ENCODE measurements at places on chromosomes 16 and 17.

GRCh38 chr16:88809068-88809675 is 2.6 kb downstream of the APRT start:
- DNase-seq: no peak

DNA sequence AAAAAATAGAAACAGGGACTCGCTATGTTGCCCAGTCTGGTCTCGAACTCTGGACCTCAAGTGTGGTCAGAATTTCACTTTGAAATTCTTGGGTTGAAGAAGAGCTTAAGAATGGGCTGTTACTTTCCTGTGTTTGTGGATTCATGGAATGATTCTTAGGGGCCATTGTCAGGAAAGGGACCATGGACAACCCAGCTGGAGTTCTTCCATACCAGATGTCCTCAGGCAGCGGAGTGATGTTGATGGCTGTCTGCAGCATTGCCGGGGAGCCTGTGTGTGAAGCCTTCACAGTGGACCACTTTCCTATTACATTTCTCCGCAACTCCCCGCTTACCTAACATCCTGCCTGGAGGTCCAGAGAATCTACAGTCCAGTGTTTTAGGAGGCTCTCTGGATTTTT is 145.9 kb downstream of the CLEC16A start:
- DNase-seq: no peak

GRCh38 chr17:74080656-74081582 is 122.6 kb upstream of the RPL38 start:
- no peak for DNase-seq

GRCh38 chr16:1028056-1028455 is 44.5 kb upstream of the SSTR5 start:
- DNase-seq: peak; percentile 23

GRCh38 chr17:2259769-2260536 is 43.6 kb downstream of the SMG6 start:
- peak; percentile 82 for DNase-seq

DNA sequence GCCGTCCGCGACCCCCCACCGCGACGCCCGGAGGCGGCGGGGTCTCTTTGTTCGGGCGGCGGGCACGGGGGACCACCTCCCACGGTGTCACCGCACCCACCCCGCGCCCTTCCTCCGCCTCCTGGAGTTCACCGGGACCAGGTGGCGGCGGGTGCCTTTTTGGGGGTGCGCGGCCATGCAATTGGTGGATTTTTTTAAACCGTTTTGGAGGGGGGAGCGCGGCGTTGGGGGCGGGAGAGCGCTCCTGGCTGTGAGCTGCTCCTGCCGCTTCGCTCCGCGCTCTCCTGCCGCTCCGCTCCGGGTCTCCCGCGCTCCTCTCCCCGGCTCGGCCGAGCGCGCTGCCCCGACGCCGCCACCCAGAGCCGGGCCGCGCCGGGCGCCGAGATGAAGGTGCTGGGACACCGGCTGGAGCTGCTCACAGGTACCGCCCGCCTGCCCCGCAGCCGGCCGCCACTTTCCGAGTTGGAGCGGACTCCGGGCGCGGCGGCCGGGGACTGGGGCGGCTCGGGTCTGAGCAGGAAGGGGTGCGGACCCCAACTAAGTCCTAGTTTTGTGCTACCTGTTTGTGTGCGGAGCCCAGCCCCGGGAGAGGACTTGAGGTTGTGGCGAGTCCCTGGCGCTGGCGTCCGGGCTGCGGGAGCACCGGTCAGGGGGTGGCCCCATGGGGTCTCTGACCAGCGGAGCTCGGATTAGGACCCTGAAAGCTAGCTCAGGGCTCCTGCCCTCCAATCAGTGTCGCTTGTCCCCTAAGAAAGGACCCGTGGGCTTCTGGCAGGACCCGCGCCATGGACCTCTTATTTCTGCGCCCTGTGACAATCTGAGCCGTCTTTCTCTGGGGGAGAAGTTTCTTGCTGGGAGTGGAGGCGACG is 35.7 kb upstream of the NDRG4 start:
- peak; percentile 14 for DNase-seq

DNA sequence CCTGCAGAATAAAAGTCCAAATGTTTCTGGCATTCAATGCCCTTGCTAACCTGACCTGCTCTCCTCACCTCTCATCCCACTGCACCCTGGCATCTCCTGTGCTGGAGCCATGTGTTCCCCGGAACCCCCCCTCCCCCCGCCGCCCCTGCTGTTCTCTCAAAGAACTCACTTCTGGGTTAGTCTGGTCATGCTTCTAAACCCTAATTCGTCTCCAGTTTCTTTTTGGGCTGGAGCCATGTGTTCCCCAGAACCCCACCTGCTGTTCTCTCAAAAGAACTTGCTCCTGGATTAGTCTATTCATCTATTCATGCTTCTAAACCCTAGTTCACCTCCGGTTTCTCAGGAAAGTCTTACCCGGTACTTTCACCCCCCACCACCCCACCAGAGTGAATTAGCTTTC is 808 bp upstream of the ALOX15 start:
- no peak for DNase-seq

- DNase-seq: no peak
These were observed 4.1 kb downstream of the CX3CL1 start for GRCh38 chr16:57376313-57376818.

GRCh38 chr16:83248735-83249463 is 558.9 kb upstream of the HSBP1 start:
- DNase-seq: no peak

DNA sequence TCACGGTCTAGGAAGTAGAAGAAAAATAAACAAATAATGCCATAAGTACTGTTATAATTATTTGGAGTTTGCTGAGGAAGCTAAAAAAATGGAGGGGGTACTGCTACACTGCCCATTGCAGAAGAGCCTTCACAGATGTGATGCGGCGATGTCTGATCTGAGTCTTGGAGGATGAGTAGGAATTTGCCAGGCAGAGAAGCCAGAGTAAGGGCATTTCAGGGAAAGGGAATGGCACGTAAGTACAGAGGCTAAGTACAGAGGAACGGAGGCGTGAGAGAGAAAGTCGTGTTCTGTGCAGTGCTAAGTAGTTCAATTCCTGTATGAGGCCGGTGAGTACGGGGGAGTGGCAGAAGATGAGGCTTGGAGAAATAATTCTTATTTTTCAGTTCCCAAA is 741 bp upstream of the GRB2 start:
- no peak for DNase-seq

DNA sequence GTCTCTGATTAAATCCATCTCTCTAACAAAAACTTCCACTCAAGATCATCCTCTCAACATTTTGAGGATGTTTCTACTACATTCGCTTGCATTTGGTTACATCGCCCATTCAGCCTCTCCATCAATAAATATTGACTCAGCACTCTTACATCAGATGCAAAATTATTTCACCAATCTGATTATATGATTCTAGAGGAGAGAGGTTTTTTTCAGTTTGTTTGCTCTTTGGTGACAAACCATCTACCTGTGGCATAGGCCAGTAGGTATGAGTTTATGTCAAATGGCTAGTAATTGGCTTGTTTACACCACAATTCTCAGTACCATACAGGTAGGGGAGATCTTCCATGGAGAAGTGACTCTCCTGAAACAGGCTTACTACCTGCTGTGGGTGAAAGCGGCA is 52.3 kb downstream of the TOX3 start:
- DNase-seq: no peak

GRCh38 chr17:57080718-57081117 is 4.3 kb upstream of the AKAP1 start:
- no peak for DNase-seq

DNA sequence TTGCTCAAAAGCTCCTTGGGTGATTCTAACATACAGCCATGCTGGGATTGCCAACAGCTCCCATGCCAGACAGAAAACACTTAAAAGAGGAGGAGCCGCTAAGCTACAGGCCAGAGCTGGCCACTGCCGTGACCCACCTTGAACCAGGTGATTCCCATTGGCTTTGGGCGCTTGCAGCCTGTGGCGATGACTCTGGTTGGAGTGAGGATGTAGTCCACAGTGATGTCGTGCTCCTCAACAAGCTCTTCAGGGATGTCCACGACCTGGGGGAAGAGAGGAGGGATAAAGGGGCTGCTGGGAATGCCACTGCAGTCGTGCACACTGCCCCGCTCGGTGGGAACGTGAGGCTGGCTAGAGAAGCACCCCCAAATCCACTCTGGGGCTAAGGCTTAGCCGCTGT is 13.5 kb downstream of the MTHFSD start:
- DNase-seq: no peak

DNA sequence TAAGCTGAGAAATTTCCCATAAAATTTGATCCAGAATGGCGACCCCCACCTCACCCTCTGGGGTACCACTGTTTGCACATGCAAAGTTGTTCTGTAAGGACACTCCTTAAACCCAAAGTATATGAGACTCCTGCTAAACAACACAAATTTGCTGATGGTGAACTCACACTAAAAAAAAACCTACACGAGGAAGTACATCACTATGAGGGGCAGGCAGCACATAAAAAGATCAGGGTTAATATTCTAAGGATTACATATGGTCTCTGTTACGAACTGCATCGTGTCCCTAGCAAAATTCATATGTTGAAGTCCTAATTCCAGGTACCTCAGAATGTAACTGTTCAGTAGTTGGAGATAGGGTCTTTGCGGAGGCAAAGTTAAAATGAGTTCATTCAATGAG is 60.3 kb downstream of the LYRM1 start:
- no peak for DNase-seq

GRCh38 chr16:54077050-54077821 is 209.4 kb downstream of the IRX3 start:
- DNase-seq: no peak

DNA sequence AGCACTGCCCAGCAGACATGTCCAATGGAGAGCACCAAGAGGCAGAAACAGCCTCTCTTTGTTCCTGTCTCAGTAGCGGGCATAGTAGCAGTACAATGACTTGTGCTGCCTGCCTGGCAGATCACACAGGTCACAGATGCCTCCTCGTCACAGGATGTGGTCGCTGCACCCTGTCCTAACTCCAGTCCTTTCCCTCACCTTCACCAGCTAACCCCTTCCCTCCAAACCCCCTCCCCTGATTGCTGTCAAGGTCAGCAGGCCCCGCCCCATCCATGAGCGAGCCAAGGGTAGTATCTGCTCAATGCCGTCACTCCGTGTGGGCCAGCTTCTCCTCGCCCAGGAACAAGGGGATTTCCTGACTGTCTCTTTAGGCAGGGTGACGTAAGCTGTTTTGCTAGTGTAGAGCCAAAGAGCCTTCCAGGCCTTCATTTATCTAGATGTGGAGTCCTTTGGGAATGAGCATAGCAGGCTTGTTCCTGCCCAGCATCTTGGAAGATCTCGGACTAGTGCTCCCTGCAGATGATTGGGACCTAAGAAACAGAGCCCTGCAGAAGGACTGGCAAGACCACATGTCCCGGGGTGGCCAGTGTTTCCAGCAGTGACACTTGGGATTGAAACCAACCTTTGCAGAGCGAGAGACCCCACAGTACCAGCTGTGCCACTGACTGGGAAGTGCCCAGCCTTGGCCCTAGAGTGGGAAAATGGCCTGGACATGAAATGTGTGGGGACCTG is 75.9 kb upstream of the TNRC6C start:
- DNase-seq: peak; percentile 76

- DNase-seq: no peak
These were observed 142.7 kb upstream of the ASIC2 start for GRCh38 chr17:33435721-33436301.

- peak; percentile 38 for DNase-seq
These were observed 518.5 kb upstream of the EEF2KMT start for GRCh38 chr16:5615868-5616642.

- no peak for DNase-seq
These were observed 15.1 kb upstream of the CD300LD start for GRCh38 chr17:74607221-74607620.

DNA sequence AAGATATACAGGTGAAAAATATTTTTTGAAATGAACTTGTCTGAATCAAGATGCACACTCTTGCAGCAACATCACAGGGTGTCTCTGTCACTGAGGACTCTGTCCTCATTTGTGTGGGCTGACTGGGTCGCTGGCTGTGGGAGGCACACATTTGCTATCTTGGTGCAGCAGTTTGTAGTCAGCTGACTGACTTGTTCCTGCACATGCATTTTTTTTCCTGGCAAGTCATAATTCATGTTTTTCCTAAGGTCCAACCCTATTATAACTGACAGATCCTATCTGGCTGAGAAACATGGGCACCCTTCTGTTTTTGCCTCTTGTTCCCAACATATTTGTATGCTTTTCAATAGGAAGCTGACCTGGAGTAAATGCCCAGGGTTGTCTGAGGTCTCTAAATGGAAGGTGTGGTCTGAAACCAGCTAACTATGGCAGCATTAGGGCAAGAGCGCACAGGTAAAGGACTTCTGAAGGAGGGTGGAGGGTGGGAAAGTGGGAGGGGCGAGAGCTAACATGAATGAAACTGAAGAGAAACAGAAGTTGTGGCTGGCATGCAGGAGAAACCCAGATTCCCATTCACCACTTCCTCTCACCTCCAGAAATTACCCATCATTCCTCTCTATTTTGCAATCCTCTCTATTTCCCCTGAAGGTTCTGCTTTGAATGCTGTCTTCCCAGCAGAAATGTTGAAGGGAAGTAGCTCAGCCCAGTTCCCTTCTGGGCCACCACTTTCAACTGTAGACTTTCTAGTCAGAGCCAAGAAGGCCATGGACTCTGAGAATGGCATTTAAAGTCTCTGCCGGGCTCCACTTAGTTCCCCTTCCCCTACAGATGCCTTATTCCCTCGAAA is 166.1 kb downstream of the PRKCA start:
- no peak for DNase-seq

- DNase-seq: no peak
These were observed 64.4 kb upstream of the TBX2 start for GRCh38 chr17:61335105-61335844.

- DNase-seq: no peak
These were observed 296.8 kb downstream of the GRIN2A start for GRCh38 chr16:9885467-9885866.

GRCh38 chr17:75707079-75707571 is 14.1 kb upstream of the ITGB4 start:
- no peak for DNase-seq

GRCh38 chr17:76994237-76994637 is 126.0 kb downstream of the MGAT5B start:
- no peak for DNase-seq

DNA sequence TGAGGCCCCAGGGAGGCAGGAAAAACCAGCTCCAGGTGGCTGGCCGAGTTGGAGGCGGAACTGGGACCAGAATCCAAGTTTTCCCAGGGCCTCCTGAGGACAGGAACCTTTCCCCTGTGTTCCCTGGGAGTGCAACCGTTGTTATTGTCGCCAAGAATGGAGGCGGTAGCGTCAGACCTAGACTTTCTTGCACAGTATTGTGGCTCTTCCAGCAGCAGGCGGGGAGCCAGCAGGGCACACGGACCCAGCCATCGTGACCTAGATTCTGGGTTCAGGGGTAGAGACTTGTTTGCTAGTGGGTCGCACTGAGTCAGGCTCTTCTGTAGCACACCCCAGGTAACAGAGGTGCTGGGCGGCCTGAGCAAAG is 667 bp upstream of the KIF19 start:
- no peak for DNase-seq

GRCh38 chr16:79874391-79874790 is 273.9 kb upstream of the MAF start:
- no peak for DNase-seq

Measured in stimulated activated naive CD8-positive, alpha-beta T cell treated with anti-CD3 and anti-CD28 coated beads, Interleukin-15, Interleukin-2, amounts not matched to agents 100 U/mL and 50 U/mL, for 24 hours (primary cell).